ENCODE measurements at places on chromosomes 5 and 9. TPM values are rescaled to one million over a fixed set of nuclear protein-coding genes. Genes with fewer than 3 reads are reported as not detected.

Gene SPINK13
- not detected for total RNA-seq

Gene SPATA31A3
- total RNA-seq: not detected

Gene CTSV
- 0.94 TPM for total RNA-seq

Gene FAXDC2
- total RNA-seq: 14.7 TPM

Gene GTF2H2
- total RNA-seq: 54.5 TPM

Gene DOLK
- 12.2 TPM for total RNA-seq

Gene SOX30
- total RNA-seq: not detected

Gene PCDHAC1
- total RNA-seq: 66.4 TPM

Gene INSYN2B
- total RNA-seq: 2.2 TPM

Gene IL3
- not detected for total RNA-seq

Gene TLN1
- total RNA-seq: 26.6 TPM

Gene CAAP1
- 18.2 TPM for total RNA-seq

Gene SPATA31C1
- not detected for total RNA-seq

Gene DMRTA1
- 0.63 TPM for total RNA-seq

Gene NPR3
- 13.1 TPM for total RNA-seq

Gene PRRT1B
- not detected for total RNA-seq

Gene NFX1
- 32.2 TPM for total RNA-seq

Gene NTNG2
- total RNA-seq: 17.5 TPM

Gene PCDHB1
- 0.31 TPM for total RNA-seq
